ENCODE measurements at places on chromosomes 7 and 10.

GRCh38 chr7:124785994-124786393, 20.4 kb upstream of the GPR37 start:
- no peak for DNase-seq

- DNase-seq = no peak
These were observed 134.8 kb downstream of the INHBA start for GRCh38 chr7:41568135-41568534.

DNA sequence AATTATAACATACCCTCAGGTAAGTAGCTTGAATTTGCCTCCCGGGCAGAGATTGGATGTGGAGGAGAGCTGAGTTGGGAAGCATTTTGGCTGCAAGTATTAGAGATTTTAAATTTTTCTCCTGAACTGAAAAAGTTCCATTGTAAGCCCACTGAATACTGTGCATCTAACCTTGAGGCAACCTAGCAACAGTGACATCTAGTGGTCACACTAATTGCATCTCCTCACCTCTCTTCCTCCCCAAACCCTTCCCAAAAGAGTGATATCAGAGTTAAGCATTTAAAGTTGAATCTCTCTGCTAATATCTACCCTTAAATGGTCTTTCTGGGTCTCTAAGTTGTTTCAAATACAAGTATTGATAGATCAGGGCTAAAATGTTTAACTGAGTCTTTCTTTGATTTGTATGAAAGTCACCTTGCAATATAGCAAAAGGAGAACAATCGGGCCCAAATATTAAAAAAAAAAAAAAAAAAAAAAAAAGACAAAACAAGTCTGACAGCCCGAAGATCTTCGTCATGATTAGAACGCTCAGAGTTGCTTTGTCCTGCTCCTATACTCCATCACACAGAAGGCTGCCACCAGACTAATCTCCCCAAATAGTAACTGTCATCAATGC, 40.4 kb upstream of the DLX5 start:
- no peak for DNase-seq

DNA sequence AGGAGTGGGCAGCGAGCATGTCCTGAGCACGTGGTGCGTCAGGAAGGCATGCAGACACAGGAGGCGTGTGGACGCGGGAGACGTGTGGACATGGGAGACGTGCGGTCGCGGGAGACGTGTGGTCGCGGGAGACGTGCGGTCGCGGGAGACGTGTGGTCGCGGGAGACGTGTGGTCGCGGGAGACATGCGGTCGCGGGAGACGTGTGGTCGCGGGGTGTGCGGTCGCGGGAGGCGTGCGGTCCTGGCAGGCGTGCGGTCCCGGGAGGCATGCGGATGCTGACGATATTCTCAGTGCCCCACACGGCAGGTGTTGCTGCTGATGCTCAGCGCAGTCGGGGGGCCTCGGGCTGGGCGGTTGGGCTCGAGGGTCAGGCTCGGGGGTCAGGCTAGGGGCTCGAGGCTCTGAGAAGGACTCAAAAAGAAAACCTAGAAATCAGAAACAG, 94.2 kb downstream of the NKX6-2 start:
- no peak for DNase-seq

DNA sequence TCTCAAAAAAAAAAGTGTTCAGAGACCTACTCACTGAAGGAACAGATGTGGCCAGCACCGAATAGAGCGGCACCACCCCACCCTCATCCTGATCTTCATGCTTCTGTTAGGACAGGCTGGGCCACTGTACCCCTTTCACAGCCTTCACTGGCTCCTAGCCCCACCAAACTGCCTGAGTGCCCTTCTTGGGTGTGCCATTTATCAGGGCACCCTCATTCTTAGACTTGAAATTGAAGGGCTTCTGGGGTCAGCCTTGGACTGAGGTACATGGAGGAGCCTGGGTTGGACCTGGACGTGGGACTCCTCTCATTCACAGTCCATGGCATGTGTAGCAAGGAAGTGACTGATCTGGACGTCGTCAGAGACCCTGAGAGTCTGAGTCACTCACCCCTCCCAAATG, 190.3 kb downstream of the COBL start:
- no peak for DNase-seq

GRCh38 chr10:61888744-61889143, 12.8 kb upstream of the ARID5B start:
- DNase-seq = no peak

DNA sequence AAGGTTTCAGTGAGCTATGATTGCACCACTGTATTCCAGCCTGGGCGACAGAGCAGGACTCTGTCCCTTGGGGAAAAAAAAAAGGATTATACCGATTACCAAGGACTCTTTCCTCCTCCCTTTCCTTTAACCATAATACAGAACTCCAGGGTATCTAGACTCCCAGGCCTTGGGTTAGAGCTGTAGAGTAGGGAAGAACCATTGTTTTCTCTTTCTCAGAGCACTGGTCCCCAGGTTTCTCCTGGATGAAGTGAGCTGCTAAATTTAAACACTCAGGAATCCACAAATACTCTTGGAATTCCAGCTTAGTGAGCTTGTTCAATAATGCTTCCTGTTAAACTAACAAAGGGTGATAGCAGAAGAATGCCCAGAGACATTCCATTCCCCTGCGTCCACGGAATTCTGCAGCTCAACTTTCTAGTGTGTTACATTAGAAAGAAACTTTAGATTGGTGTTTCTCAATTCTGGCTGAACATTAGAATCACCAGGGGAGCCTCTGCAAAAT, 14.6 kb upstream of the RPEL1 start:
- no peak for DNase-seq
